B cell (primary cell): ENCODE measurements at places on chromosomes 11 and 22. TPM values are rescaled to one million over a fixed set of nuclear protein-coding genes. Genes with fewer than 3 reads are reported as not detected.
A peak's percentile ranks its signal among the peaks of the same experiment; 100 is the strongest.

Gene MMP8
- total RNA-seq, result not detected in 2 replicates

Gene ENTHD1
- not detected in 2 replicates for total RNA-seq

Gene PDE3B
- total RNA-seq, result 60.7 and 70.7 TPM in 2 replicates

Gene PRPF19
- 80.4 and 89.9 TPM in 2 replicates for total RNA-seq

Gene FOLR1
- not detected in 2 replicates for total RNA-seq

Gene CATSPER1
- total RNA-seq, result not detected in 2 replicates

DNA sequence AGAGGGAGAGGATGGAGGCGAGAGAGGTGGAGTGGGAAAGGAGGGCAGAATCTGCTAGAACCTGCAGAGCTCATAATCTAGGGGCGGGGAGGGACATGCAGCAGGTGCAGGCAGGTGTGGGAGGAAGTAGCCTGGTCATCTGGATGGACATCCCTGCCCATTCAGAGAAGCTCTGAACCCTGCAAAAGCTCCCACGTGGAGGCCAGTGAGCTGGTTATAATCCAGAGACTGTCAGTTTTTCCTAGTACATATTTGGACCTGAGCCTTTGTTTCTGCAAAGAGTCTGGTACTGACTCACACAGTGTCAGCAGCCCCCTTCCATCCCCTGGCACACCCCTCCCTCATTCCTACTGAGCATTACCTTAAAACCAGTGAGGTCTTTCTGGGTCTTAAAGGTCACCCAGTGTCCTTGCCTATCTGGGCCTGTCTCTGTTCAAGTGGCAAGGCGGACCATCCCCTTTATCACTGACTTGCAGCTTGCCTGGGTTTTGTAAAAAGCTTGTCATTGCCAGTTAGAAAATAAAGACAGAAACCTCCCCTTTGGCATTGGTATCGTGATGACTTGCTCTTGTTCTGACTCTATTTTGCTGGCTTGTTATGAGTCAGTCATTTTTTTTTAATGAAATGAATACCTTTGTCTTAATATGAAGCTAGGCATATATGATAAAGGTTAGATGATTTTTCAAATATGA, 26.1 kb downstream of the PTPRJ start:
- DNase-seq, result no peak

- DNase-seq, result no peak
Observed at GRCh38 chr11:130304651-130305050, 10.1 kb downstream of the ZBTB44 start.

DNA sequence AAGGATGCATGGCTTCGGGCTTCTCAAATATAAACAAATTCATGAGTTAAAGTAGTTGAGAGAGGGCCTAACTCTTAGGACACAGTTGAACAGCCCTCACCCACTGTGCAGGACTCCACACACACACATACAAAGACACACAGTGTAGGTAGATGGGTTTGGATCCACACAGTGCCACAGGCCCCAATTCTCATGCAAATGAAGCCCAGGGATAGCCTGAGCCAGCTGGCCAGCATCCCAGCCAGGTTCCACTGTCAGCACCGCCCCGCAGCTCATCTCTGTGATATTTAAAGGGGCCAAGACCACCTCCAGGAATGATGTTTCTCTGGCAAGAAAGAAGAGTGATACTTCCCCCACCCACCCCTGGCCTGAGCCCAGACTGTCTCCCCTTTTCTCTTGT, 11.7 kb downstream of the SLC35C1 start:
- no peak for DNase-seq

- no peak for DNase-seq
Observed at GRCh38 chr11:110286298-110287040, 9.9 kb downstream of the RDX start.

GRCh38 chr11:99911116-99911515, 776.0 kb upstream of the ARHGAP42 start:
- DNase-seq, result no peak

DNA sequence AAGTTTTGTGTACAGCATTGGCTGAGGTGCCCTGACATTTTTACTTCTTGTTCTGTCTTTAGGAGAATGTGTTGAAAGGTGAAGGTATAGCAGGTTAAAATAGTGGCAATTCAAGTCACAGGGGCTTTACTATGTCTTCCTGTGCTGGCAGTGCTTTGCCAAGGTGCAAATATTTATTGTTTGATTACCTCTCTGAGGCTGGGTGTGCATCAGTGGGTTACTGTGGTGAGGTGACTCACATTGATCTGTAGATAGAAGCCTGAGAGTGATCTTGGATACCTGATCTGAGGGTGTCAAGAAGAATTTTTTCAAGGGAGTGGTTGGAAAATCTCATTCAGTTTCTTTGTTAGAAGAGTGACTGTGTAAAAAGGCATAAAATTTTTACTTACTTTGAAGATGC, 90.0 kb downstream of the ARHGAP42 start:
- no peak for DNase-seq

- no peak for DNase-seq
Observed at GRCh38 chr11:85884581-85885021, 29.4 kb downstream of the CCDC83 start.

- DNase-seq, result no peak
Observed at GRCh38 chr11:75219869-75220268, 20.7 kb upstream of the TPBGL start.

DNA sequence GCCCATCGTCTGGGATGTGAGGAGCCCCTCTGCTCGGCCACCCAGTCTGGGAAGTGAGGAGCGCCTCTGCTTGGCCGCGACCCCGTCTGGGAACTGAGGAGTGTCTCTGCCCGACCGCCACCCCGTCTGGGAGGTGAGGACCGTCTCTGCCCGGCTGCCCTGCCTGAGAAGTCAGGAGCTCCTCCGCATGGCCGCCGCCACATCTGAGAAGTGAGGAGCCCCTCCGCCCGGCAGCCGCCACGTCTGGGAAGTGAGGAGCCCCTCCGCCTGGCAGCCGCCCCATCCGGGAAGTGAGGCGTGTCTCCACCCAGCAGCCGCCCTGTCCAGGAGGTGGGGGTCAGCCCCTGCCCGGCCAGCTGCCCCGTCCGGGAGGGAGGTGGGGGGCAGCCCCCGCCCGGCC, 5.8 kb upstream of the OR5M8 start:
- DNase-seq, result no peak

DNA sequence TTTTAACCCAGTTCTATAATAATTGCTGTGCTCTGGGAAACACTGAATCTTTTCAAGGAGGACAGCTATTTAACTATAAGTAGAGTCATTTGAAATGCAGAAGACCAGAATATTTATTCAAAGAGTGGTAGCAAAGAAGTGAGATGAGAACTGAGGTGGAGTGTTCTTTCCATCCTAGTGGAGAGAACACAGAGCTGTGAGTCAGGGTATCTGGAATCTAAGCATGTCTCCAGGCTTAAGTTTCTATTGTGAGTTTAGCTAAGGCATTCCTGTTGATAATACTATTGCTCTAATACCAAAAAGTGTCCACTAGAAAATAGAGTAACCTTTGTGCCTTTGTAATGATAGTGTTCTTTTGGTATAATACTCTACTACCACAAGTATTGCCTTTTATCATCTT, 32.4 kb downstream of the JAM3 start:
- DNase-seq, result no peak

DNA sequence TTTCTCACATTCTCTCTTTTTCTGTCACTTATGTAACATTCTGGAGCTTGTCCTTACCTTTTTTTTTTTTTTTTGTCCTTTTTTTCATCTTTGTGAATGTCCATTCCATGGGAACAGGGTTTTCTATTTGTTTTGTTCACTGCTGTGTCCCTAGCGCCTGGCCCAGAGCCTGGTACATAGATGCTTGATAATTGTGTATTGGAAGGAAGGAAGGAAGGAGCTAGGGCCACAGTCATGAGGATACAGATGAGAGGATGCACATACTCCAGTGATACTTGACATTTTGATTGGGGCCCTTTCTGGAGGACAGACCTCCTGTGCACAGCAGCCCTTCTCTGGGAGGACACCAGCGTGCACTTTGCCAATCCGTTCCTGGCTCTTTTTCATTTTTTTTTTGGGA, 68.9 kb downstream of the KIAA1671 start:
- no peak for DNase-seq

- DNase-seq, result no peak
Observed at GRCh38 chr11:33982661-33983060, 68.9 kb upstream of the CAPRIN1 start.

- DNase-seq, result no peak
Observed at GRCh38 chr22:29626497-29627195, 23.2 kb downstream of the NF2 start.

- DNase-seq, result no peak
Observed at GRCh38 chr11:122612123-122612824, 43.2 kb upstream of the UBASH3B start.

- no peak for DNase-seq
Observed at GRCh38 chr11:69259096-69259495, 34.9 kb upstream of the MYEOV start.

DNA sequence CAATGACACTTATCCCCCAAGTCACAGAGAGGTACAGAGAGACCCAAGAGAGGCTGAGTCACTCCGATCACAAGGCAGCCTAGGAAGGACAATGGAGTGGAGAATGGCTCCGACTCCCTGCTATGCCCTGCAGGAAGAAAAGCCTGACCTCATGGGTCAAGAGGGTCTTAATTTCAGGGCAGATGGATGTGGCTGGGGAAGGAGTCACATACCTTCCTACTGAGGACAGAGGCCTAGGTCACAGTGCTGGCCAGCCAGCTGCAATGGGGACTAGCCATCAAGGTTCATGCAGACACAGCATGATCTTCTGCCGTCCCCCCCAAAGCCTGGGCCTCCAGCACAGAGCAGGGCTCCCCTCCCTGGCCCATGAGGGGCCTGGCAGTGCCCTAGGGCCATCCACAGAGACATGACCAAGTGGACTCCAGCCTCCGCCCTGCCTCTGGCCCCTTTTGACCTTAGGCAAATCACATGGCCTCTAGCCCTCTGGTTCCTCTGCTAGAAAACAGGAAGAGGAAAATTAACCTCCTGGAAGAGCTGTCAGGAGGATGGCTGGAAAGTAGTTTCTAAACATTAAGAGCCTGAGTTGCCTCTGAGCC, 1.8 kb downstream of the ARRB1 start:
- no peak for DNase-seq

DNA sequence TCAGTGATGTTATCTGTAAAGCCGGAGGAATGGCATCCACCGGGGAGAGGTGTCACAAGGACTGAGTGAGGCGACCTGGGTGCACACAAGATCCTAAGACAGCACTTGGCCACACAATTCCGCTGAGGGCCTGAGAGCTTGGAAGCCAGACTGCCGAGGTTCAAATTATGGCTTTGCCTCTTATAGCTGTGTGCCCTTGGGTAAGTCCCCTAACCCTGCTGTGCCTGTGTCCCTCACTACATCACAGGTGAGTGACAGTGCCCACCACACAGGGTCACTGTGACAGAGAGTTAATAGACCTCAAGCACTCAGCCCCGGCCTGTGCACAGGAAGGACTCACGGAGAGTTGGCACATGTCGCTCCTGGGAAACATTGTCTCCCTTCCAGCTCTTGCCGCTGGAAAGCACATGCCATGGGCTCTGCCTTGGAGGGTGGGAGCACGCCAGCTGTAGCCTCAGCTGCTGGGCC, 592 bp downstream of the RHOD start:
- DNase-seq, result no peak

DNA sequence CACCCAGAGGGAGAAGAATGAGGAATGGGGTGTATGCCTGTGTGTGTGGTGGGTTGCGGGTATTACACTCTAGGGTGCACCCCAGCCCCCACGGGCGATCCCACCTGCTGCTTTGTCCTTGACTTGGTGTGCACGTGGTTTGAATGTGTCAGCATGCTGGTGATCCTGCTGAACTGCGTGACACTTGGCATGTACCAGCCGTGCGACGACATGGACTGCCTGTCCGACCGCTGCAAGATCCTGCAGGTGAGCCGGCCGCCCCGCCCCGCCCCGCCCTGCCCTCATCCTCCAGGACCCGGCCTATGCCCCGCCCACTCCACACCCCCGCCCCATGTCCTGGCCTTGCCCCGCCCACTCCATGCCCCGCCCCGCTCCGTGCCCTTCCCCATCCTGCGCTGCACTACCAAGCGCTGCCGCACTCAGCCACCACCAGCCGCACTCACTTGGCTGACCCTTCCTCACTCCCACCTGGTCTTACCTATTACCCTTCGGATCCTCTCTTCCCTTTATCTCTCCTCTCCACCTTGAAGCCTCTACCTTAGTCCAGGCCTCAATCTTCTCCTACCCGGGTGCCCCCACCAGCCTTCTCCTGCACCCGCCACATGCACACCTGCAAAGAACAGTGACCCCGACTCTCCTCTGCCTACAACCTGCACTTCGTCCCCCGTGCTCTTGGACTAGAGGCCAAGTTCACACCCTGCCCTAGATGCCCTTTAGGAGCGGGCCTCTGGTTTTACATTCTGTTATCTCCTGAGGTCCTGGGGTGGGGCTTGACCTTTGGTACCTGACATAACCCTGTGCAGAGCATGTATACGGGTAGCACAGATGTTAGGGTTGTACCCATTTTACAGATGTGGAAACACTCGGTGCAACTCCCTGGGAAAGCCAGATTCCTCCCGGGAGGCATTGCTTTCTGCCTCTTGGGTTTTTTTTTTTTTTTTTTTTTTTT, 27.7 kb downstream of the CACNA1I start:
- peak; percentile 71 for DNase-seq

GRCh38 chr11:13210424-13210823, 67.2 kb upstream of the BMAL1 start:
- peak; percentile 30 for DNase-seq

DNA sequence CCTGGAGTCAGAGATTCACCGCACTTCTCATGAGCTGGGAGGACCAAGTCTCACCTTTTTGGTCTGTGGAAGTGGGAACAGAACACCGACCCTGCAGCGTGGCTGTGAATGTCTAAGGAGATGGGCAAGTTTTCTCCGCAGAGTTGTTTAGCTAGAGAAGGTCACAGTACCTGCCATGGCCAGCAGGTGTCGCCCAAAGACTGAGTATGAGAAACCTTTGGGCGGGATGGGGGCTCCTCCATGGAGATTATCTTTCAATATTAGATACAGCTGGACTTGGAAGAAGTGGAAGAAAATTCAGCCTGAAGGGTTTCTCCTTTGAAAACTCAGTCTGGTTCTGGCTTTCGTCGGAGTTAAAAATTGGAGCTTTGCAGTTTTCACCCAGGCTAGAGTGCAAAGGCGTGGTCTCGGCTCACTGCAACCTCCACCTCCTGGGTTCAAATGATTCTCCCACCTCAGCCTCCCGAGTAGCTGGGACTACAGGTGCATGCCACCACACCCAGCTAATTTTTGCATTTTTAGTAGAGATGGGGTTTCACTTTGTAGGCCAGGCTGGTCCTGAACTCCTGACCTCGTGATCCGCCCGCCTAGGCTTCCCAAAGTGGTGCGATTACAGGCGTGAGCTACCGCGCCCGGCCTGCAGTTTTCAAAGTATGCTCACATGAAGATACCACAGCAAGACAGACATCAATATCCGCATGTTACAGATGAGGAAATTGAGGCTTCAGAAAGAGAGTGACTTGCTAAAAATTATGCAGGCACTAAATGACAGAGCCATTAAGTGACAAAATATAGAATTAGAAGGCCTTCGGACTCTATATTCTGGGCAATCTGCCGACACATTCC, 10.7 kb upstream of the DSCAML1 start:
- peak; percentile 80 for DNase-seq
